ENCODE measurements at places on chromosomes 11 and 22. TPM values are rescaled to one million over a fixed set of nuclear protein-coding genes. Genes with fewer than 3 reads are reported as not detected.

DNA sequence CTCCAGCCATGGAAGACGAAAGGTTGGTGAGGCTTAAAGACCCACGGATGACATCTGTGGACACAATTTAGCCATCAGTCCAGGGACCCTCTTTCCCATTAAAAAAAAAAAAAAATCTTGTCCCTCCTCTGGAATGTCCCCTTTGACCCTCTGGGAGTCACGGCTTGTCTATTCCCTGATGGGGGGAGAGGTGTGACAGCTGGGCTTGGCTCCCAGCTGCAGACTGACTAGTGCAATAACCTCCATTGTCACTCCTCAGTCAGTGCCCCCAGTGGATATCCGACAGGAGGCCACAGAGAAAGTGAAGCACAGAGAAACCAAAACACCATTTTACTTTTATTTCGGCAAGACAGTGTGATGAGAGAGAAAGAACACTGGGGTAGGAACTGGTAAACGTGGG lies 2.7 kb upstream of the VSIG2 start:
- DNase-seq = no peak

Gene OPCML
- 16.1 TPM for polyA plus RNA-seq

GRCh38 chr11:1041936-1042608 lies 5.6 kb upstream of the MUC6 start:
- DNase-seq = no peak

Gene CREB3L1
- polyA plus RNA-seq = 18.8 TPM

Gene PDXP
- polyA plus RNA-seq = 19.8 TPM

DNA sequence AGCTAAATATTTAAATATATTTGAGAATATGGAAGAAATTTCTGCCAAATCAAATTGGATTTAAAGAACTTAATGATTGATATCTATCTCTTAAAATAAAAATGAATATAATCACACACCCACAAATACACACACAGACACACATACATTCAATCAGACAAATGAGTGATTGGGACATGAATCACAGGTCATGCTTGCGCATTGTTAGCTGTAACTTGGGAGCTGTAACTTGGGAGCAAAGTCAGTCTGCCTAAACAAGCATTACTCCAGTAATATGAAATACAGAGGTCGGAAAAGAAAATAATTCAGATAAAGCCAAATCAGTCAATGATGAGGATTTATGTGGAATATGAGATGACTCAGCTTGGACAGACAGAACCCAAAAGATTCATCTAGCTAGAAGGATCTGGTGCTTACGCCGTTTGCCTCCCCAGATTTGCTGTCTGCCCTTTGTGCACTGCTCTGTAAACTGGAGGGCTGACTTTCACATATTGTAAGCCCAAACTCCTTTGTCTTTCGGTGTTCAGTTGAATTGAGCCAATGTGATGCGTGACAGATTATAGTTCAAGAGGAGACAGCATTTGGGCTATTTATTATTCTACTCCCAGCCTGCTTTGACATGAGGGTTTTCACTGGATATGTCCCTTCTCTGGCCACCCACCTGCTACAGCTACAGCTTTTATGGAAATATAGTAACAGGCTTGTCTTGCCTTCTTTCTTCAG lies 1.6 kb downstream of the OR56B1 start:
- no peak for DNase-seq
